ENCODE measurements at places on chromosomes 13 and 19.

DNA sequence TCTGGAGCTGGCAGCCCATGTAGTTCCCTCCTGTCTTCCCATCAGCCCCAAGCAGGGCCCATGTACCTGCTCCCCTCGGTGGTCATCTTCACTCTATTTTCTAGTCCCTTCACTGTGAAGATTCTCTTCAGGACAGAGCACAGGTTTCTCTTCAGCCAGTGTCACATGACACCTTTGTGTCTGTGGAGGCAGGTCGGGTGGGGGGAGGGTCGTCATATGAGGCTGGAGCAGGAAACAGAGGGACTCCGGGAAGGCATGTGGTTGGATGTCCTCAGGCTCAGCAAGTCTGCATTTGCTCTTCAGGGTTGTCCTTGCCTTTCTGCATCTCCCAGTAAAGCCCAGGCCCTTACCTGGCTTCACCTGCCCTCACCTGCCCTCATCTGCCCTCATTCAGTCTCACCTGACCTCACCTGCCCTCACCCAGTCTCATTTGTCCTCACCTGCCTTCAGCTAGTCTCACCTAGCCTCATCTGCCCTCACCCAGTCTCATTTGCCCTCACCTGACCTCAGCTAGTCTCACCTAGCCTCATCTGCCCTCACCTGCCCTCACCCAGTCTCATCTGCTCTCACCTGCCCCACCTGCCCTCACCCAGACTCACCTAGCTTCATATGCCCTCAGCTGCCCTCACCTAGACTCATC lies 120.3 kb downstream of the ZDHHC20 start:
- no peak for DNase-seq

GRCh38 chr13:91017669-91018053 lies 329.8 kb upstream of the MIR17HG start:
- DNase-seq: no peak

GRCh38 chr13:78020861-78021260 lies 102.2 kb upstream of the EDNRB start:
- DNase-seq: no peak

DNA sequence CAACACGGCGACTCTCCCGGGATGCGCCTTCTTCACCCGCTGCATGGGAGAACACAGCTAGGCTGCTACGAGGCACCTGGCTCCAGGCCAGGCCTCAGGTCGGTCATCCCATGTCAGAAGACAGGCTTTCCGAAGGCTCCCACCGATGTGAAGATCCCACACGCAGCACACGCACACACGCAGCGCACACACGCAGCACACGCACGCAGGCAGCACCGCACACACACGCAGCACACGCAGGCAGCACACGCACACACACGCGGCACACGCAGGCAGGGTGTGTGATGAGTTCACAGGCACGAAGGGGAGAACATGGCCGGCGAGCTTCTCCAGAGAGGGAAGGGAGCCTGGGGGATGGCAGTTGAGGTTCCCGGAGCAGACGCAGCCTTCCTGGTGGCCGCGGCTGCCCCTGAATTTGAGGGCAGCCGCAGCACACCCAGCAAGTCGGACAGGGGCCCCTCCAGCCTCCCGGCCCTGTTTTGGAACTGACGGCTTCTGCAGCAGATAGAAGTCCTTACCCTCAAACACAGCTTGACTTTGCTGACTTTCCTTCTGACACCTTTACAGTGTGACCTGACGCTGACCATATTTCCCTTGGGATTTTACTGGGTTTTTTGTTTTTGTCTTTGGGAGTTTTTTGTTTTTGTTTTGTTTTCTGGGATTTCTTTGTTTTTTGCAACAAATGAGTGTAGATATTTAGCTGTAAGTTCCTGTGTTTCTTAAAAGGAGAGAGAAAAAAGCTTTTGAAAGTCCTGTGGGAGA lies 55.9 kb downstream of the RASA3 start:
- DNase-seq: no peak

DNA sequence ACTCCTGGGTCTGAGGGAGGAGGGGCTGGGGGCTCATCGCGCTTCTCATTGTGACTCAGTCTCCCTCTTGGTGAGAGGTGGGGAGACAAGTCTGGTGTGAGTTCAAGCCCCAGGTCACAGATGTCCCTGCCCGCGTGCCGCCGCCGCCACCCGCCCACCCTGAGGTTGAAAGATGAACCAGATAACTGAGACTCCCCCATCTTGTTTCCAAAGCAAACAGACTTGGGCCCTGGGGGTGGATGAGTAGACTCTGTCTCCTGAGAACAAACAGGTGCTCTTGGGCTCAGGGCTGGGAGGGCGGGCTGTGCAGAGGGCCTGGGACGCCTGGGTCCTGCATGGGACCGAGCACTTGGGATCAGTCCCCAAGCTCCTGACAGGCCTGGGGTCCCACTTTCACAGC lies 567 bp downstream of the SBK2 start:
- no peak for DNase-seq

GRCh38 chr19:4054441-4055208 lies 12.1 kb downstream of the ZBTB7A start:
- no peak for DNase-seq

DNA sequence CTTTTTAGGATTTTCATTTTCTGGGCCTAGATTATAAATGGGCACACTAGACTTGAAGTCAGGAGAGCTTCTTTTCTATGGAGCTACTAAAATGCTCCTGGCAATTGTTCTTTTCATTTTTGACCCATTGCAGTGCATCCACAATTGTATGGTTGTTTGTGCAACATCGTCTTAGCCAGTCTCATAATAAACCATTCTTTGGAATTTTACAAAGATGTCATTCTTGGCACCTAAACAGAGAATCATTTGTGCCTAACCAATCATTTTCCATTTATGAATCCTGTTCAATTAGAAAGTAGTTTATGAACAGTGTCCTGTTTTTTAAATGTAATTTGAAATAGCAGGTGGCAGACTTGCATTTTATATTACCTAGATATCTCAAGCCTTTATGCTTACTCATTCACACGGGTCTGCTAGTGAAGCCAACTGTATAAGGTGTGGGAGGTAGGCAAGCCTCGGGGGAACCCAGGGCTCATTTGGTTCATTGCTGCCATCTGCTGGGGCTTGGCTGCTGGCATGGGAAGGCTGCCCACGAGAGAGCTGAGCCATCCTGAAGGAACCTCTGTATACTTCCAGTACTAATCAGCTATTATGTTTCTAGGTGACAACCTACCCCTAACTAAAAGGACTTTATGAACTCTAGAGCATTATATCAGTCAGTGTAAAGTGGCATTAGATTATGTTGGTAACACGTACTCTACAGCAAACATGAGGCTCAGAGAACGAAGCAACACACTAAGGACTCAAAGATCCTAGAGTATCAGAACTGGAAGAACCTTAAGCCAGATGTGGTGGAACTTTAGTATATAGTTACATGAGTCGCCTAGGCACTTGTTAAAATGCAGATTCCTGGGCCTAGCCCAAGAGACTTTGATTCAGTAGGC lies 60.0 kb downstream of the TPT1 start:
- peak; percentile 65 for DNase-seq

GRCh38 chr19:43439032-43439708 lies 24.5 kb downstream of the TEX101 start:
- peak; percentile 22 for DNase-seq

GRCh38 chr13:52393572-52394357 lies 12.2 kb downstream of the THSD1 start:
- no peak for DNase-seq

DNA sequence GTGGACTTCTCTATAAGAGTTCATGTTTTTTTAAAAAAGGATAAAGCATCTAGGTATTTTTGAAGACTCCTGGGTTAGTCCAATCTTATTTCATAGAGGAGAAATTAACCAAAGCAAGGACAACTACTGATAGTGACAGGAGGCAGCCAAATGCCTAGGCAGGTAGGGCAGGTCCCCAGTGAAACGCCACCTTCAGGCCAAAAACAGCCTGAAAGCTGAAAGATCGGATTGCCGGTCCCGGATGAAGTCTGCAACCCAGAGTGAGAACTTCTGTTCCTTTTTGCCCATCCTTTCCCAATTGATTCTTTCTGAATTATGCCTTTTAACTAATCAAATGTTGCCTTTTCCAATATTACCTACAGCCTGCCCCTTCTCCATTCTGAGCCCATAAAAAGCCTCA lies 6.1 kb upstream of the GGACT start:
- no peak for DNase-seq

GRCh38 chr13:111472559-111473460 lies 152.4 kb downstream of the TEX29 start:
- no peak for DNase-seq

DNA sequence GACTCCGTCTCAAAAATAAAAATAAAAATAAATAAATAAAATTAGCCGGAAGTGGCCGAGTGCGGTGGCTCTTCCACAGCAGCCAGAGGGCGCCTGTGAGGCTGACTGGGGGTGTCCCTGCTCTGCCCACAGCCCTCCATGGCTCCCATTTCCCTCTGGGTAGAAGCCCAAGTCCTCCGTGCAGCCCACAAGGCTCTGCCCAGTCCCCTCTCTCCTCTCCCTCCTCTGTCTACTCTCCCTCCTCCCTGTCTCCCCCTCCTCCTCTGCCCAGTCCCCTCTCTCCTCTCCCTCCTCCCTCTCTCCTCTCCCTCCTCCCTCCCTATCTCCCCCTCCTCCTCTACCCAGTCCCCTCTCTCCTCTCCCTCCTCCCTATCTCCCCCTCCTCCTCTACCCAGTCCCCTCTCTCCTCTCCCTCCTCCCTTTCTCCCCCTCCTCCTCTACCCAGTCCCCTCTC lies 20.4 kb downstream of the MISP start:
- peak; percentile 33 for DNase-seq

- no peak for DNase-seq
Observed at GRCh38 chr19:18308051-18308947, 14.6 kb downstream of the LSM4 start.

- DNase-seq: no peak
Observed at GRCh38 chr19:41570179-41570578, 5.8 kb upstream of the CEACAM21 start.

- DNase-seq: peak; percentile 99
Observed at GRCh38 chr19:14080887-14081796, 4.4 kb downstream of the C19orf67 start.

DNA sequence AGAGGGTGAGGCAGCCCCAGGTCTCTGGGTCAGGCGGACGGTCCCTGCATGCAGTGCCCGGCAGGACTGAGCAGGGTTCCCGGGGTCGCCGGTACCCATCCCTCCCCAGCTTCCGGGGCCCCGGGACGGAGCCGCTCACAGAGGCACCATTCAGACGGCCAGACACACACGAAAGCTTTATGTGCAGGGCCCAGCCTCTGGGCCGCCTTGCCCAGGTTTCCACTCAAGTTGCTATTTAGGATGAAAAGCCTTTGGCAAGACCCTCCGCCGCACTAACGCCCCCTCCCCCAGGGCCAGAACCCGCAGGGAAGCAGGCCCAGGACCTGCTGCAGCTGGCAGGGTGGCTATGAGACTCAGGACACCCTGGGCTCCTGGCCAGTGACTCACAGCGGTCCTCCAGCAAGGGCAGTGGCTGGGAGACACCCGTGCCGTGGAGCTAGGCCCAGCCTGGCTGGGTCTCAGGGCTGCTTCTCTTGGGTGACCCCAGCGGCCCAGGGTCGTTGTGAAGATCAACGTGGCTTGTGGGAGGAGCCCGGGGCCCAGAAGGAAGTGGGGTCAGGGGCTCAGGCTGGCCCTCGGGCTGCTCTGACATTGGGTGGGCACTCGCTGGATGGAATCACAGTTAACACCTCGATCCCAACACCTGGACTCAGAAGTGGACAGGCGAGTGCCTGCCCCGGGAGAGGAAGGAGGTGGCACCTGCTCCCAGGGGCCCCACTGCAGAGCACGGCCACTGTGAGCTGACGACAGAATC lies 4.8 kb downstream of the C19orf25 start:
- no peak for DNase-seq

GRCh38 chr13:19836472-19836871 lies 27.0 kb downstream of the ZMYM5 start:
- DNase-seq: no peak

GRCh38 chr19:22545751-22546150 lies 88.4 kb upstream of the ZNF492 start:
- DNase-seq: peak; percentile 16

GRCh38 chr19:45321848-45322247 lies 827 bp downstream of the CKM start:
- DNase-seq: no peak

DNA sequence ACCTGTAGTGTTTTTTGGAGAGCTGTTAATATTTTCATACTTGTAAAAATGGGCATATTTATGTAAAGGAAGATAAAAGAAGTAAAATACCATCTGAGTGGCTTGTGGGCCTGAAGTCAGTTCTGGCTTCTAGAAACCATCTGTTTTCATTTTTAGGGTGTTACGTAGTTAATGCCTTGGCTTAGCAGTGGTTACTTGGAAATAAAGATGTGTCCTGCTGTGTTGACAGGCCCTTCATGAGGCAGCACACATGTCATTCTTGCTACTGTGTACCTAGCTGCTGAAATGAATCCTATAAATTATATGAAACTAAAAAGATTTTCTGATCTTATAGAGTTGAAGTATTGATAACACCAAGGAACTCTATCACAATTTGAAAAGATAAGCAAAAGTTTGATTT lies 16.0 kb downstream of the ILF3 start:
- DNase-seq: no peak

DNA sequence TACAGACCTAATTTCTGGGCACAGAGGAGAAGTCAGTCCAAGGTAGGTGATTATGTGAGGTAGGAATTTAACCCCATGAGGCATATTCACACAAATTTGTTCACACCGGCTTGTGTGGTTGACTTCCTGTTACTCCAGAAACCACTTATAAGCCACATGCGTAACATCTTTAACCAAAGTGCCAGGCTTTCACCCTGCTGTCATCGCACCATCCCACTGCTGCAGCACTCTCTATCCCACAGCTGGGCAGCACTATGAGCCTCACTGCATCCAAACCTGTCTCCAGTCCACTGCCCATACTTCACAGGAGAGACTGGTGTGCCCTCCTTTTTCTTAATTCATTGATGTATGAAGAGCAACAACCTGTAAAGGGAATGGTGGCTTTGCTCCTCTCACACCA lies 128.2 kb upstream of the ARGLU1 start:
- no peak for DNase-seq

- DNase-seq: peak; percentile 76
Observed at GRCh38 chr13:40518481-40518882, 148.0 kb downstream of the FOXO1 start.

GRCh38 chr19:31952693-31953092 lies 392.7 kb upstream of the ZNF507 start:
- DNase-seq: no peak

GRCh38 chr13:20825477-20825875 lies 51.7 kb upstream of the EEF1AKMT1 start:
- DNase-seq: no peak

DNA sequence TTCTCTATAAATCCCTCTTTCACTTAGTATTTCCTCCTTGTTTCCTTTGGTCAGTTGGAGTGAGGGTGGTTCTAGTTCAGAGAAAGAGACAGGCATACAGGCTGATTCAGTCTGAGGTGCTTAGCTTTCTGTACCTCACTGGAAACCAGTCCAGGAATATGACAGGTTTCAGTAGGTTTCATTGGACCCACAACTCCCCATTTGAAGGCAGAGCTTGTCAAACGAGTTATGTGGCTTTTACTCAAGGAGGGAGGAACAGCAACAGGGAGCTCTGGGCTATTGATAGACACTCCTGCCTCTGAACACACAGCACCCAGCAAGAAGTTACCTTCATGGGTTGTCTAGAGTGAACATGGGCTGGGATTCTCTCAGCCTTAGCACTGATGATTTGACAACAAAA lies 14.5 kb downstream of the ACTN4 start:
- DNase-seq: no peak

GRCh38 chr13:73662833-73663232 lies 471.4 kb downstream of the KLF12 start:
- DNase-seq: no peak

Data from activated naive CD4-positive, alpha-beta T cell treated with Interleukin-2 at 50 U/mL for 16 hours (primary cell).